ENCODE measurements at places on chromosomes 3 and 15.

DNA sequence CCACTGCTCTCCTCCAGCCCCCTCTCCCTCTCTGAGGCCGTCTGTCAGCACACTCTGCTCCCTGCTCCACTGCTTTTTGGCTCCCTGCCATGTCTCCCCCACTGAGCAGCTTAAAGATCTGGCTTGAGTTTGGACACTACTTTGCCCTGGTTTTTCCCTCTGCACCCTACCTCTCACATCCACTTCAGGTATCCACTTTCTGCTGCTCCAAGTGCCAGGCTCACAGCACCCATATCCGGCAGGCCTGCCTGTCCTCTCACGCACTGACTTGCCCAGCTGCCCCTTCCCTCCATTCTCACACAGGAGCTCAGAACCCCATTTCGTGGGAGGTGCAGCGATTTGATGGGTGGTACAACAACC is 3.7 kb downstream of the DUOX1 start:
- no peak for DNase-seq

GRCh38 chr3:172980849-172981248 is 160.2 kb downstream of the SPATA16 start:
- DNase-seq, result no peak

DNA sequence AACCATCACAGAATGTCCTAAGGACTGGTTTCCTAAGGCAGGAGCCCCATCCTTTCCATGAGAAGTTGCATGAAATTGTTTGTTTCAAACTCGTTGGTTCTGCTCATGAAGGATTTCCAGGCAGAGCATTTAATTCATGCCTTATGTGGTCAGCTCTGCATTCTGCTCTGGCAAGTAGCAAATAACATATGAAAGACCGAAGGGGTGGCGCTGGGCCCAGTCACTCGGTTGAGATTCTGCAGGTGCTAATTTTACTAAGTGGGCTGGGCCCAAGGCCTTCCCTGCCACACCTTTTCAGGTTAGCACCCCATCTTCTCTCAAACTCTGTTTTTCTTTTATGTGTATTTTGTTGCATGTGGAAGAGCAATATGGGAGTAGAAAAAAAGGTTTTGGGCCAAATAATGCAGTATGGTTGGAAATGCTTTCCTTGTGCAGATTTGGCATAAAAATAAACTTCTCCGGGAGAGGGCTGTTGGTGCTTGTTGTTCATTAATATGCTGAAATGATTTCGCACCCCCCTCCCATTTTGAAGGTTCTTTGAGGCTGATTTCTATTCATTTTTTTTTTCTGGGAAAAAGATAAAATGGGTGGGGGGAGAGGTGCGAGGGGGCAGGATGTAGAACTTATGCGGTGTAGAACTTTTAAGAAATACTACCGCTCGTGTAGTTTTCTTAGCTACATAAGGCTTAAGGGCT is 182.9 kb upstream of the FEZF2 start:
- no peak for DNase-seq

DNA sequence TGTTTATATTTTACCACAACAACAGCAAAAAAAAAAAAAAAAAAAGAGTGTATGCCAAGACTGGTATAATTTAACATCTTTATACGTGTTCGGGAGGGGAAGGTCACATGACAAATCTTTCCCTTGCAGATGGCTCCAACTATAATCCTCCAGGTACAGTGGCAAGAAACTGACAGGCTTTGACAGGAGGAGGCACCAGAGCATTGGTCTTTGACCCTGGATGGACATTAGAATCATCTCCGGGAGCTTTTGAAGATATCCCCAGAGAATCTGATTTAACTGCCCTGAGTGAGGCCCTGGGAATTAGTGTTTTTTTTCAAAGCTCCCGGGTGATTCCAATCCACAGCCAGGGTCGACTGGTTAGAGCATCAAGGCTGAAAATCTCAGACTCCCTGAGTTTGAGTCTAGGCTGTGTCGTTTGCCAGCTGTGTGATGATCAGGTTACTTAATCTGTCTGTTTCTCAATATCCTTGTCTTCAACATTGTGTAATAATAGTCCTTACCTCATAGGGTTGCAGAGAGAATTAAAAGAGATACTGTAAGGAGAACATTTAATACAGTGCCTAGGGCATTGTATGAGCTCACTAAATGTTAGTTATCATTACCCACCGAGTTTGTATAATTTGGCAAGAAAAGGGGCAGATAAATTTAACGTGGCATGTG is 8.9 kb upstream of the SEMA5B start:
- no peak for DNase-seq

DNA sequence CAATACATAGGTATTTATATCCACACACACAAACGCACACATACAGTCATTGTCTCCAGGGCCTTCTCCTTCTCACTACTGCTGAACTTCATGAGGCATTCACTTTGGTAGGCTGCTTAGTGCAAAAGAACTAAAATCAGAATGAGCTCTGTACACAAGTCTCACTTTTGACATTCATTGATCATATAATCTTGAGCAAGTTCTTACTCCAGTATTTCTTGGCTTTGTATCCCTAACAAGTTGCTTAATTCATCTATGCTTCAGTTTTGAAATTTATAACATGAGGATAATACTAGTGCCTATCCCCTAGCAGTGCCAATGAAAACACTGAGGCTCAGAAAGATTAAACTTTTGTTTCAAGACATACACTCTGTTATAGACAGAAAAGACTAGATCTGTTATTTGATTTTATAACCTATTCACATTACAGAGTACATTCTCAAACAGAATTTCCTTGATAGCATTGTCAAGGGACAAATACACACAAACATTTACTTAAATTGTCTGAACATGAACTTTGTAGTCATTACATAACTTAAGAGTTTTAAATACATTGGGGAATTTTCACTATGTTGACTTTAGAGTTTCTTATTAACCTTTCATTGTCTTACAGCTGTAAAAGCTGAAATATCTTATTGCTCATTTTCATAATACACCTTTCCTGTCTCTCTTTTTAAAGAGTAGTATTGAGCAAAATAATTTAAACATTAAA is 55.0 kb upstream of the SI start:
- no peak for DNase-seq

DNA sequence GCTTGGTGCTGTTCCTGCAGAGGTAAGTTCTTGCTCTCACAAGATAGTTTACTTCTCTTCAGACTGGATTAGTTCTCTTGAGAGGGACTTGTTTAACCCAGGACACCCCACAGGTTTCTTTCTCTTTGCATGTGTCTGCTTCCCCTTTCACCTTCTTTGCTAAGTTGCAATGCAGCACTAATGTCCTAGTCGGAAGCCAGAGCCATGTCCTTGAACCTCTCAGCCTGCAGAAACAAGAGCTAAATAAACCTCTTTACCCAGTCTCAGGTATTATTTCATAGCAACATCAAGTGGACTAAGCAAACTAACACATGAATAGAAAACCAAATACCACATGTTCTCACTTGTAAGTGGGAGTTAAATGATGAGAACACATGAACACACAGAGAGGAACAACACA is 915.2 kb downstream of the NSUN3 start:
- no peak for DNase-seq

GRCh38 chr15:49084285-49084570 is 38.0 kb upstream of the SECISBP2L start:
- DNase-seq, result no peak

DNA sequence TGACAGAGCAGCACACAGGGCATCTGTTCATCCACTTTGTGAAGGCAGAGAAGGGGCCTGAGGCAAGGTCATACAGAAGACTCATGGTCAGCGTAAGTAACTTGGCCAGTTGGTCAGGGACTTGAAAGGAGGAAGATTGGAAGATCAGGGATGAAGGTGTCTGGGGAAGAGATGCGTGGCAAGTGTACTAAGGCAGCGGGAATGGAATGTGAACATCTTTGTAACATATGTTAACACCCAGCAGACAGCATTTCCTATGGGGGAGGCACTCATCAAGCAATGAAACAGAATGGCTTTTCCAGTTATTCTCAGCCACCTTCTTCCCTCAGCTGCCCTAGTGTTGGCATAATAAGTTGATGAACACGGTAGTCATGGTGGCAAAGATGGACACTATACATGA is 7.8 kb upstream of the RFC4 start:
- DNase-seq, result no peak

DNA sequence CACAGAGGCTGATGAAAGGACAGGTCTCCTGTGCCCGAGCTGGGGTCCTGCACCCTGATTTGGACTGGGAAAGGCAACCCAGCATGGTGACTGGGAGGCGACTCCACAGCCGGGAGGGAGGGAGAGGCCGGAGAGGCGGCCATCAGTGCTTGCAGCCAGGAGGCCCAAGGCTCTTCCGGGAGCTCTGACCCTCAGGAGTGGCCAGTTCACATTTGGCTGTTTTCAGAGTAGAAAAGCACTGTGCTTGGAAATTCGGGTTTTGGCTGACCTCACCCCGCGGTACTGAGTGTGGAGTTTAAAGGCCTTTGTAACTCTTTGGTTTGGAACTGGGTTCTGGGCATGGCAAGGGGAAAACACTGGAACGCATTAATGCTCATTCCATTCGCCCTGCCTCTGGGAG is 31.9 kb downstream of the SMAD6 start:
- no peak for DNase-seq

- DNase-seq, result no peak
Observed at GRCh38 chr3:160796813-160797164, 40.8 kb downstream of the PPM1L start.

DNA sequence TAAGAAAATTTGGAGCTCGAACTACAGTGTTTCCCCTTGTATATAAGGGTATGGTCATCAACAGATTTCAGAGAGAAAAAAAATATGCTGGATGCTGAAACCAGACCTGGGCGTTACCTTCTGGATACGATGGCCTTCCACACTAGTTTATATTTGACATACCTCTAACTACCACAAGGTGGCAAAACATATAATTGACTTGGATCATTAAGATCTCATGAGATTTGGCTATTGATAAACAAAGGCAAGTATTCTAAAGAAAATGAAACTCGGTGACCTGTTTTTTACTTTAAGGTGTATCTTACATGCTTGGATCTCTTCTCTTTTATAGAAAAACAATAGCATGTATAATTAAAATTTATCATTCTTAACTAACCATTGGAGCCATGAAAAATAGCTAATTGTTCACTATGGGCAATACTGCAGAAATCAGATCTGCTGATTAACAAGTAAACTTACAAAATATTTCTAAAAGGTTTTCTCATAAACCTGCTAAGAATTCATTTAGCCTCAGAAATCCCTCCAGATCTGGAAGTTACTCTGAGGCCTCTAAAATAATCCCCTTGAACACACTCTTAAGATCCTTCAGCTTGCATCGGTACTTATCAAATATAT is 300.6 kb upstream of the KCNH8 start:
- DNase-seq, result no peak

DNA sequence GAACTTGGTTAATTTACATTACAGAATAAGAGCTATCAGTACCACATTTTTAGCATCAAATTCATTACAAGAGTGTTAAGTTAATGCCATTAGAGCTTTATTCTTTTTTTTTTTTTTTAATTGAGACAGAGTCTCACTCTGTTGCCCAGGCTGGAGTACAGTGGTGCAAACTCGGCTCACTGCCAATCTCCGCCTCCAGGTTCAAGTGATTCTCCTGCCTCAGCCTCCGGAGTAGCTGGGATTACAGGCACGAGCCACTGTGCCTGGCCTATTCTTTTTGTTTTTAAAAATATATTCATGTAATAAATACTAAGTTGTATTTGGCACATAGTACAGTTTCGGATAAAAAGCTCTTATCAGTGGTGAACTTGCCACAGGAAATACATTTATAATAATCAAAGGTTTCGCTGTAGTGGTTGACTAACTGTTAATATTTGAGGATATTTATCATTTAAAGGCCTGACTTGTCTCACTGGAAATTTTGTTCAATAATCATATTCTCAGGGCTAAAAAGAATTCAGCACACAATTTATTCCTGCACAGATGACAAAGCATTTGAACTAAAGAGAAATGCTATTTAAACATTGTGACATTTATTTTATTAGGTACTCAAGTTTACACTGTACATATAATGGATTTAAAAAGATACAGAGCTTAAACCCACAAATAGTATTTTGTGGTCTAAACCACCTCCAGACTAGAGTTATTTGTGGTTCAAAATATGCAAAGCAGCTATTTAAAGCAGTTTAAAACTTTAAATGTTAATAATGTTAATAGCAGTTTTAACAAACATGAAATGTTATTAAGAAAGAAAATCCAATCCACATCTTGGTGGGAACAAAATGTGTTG is 6.1 kb upstream of the LEKR1 start:
- no peak for DNase-seq

- no peak for DNase-seq
Observed at GRCh38 chr3:134713671-134714070, 62.8 kb upstream of the KY start.

DNA sequence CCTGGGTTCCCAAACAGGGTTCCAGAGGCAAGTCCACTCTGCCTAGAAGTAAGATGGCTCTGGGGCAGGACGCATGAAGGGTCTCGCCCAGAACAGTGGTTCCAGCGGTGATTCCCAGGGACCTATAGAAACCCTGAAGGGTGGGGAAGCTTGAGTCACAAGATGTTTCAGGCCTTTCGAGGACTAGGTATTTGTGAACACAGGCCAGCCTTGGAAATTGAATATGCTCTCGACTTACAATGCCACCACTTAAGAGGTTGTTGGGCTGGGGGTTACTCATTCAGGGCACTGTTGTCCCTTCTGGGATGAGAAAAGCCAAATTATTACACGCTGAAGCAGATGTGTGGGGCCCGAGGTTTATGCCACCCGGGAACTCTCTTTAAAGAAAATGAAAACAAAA is 152.0 kb downstream of the TJP1 start:
- no peak for DNase-seq

DNA sequence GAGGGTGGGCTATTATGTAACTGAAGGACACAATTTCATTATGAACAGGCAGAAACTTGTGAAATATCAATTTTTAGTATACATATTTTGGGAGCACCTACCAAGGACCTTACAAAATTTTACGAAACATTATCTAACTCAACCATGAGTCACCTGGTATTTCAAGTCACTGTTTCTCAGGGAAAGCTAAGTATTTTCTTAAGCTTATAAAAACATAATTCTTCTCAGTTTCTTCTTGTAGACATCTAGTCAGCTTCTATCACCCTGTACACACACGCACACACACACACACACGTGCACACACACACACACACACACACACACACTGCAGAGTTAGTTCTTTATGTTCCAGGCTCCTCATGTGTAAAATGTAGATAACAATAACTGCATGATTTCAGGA is 658.3 kb downstream of the TUSC7 start:
- no peak for DNase-seq

GRCh38 chr3:50352781-50353180 is 2.1 kb downstream of the CYB561D2 start:
- no peak for DNase-seq

- DNase-seq, result no peak
Observed at GRCh38 chr3:77945320-77945719, 905.4 kb downstream of the ROBO2 start.

- no peak for DNase-seq
Observed at GRCh38 chr15:43099105-43099845, 6.6 kb downstream of the UBR1 start.

GRCh38 chr3:113747283-113748046 is 630 bp downstream of the ATP6V1A start:
- DNase-seq, result no peak

GRCh38 chr3:129503471-129504291 is 24.8 kb upstream of the RHO start:
- DNase-seq, result no peak
